ENCODE measurements at places on chromosomes 4 and X.

DNA sequence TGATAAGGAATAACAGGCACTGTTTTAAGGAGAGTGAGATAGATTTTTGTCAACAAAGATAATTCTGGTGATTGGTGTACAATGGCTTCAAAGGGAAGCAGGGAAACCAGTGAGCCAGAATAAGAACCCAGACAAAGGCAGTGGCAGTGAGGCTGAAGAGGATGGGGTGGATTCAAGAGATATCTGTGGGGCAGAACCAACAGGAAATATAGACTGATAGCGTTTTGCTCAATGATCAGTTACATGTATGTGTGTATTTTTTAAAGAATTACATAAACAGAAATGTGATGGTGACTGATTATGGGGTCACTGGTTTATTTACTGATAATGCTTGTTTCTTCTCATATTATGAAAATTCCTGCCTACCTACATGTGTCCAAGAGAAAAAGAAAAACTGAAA lies 66.4 kb downstream of the AMMECR1 start:
- no peak for DNase-seq

DNA sequence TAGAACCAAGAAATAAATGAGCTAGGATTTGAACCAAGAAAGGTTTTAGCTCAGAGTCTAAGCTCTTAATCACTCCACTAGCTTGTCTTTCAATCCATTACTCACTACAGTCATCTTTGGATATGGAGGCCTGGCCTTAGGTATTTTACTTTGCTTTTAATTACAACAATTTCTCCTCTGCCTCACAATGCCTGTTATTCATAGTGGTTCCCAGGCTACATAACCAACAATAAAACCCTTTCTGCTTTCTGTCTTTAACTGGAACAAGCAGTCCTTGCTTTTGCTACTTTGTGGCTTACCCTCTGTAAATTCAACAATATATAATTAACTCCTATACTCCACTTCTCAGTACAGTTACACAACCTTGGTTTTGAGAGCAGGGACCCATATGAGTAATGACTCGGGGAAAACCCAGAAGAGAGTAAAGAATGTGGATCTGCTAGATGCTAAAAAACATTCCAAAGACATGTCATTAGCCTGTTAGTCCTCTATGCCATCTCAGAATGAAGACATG lies 94.7 kb upstream of the NAP1L5 start:
- no peak for DNase-seq

DNA sequence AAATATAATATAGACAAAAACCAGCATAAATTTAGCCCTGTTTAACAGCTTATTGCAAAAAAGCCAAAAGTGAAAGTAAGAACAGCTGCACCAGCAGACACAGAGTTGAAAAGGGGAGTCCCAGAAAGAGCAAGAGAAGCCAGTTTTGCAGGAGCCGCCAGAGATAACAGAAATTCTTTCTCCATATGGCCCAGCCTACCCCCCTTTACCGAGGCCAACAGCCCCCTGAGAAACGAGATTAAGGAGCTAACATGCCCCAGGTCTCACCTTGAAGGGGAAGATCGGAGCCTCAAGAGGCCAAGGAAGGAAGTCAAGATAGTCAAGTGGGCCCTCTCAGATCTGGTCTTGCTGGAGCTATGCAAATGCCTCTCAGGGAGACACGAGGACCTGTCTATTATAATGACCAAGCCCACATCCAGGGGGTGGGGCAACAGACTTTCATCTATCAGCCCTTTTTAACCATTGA lies 4.8 kb downstream of the ACOX3 start:
- DNase-seq = no peak

DNA sequence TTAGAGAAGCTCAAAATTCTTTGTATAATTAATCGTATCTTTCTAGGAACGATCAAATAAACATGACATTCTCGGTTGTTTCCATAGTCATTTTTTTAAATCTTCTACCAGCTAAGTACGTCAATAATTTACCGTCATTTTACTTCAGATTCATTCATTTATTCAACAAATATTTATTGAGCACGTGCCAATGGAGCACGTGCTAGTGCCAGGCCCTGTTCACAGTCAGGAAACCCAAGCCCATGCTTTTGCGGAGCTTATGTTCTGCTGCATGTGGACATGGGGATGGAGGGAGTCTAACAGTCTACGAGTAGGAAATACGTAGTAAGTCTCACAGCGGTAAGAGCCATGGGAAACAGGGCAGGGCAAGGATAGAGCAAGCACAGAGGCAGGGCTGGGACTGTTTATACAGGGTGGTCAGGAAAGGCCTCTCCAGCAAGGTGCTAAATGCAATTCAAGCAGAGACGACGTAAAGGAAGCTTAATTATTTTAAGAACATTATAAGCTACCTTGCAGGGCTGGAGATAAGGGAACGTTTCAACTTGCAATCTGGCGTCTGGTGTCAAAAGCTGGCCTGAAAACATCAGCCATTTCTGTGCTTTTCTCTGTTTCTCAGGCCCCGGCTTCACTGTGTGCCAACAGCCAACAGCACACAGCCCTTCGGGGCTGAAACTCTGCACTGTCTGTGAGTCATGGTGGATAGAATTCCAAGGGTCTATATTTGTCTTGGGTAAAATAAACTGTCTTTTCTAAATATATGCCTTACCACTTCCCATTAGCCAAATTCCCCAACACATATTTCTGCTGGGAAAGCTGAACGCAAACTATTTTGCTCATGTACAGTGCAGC lies 517.1 kb upstream of the ZFP42 start:
- no peak for DNase-seq

- DNase-seq = no peak
Measured at GRCh38 chrX:28802625-28803024, 215.4 kb downstream of the IL1RAPL1 start.

- no peak for DNase-seq
Measured at GRCh38 chrX:29530501-29530900, 684.9 kb upstream of the MAGEB2 start.

- no peak for DNase-seq
Measured at GRCh38 chrX:123993904-123994635, 32.6 kb downstream of the STAG2 start.

DNA sequence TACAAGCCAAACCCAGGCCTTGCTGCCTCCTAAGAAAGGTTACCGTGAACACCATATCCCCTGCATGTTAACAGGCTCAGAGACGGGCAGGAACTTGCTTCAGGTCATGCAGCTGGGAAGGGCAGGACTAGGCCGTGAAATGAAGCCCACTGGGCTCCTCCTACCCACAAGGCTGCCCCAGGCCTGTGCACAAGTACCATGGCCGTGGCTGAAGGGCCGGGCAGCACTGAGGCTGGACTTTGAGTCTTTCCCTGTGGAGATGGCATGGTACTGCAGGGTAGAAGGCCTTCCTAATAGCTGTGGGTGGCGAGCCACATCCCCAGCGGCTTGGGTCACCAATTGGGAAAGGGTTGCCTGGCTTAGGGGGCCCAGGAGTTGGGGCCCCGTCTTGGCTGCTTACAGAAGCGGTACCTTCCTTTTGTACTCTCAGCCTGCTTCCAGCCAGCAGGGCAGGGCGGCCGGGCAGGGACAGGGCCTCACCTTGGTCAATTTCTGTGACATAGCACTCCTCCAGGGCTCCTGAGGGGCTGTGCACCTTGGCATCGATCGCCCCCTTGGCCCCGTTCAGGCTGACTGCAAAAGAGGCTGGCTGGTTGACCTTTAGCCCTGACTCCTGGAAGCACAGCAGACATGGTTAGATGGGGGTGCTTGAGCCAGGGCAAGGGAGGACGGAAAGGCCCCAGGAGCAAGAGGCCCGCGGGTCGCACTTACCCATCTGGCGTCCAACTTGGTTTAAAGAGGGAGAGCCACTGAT lies 23.8 kb downstream of the FLNA start:
- no peak for DNase-seq

DNA sequence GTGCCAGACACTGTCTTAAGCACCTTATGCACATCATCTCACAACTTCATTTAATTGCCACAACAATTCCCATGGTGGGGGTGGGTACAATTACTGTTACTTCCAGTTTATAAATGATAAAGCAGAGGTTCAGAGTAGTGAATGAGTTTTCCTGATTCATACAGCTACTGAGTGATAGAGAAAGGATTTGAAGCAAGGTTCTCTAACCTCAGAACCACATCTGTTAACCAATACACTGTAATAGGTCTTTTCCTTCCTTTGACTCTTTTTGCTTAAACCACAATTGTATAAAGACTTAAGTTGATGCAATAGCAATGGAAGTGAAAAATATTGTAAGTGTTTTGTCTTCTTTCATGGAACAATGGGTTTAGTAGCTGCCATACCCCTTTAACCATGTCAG lies 43.5 kb upstream of the PAK3 start:
- DNase-seq = no peak

DNA sequence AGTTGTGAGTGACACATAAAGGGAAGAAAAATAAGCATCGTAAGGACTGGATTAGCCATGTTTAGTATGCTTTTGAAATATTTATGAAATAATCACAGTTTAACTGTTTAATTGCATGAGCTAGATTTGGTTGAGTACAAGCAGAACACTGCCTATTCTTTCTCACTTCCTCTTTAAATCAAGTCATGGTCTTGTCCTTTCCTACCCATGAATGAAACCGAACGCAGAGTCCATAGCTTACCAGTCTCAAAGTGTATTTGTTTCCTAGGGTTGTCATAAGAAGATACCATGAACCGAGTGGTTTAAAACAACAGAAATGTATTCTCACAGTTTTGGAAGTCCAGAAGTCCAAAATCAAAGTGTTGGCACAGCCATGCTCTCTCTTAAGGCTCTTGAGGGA lies 684.0 kb upstream of the MAGEB2 start:
- no peak for DNase-seq

- DNase-seq = no peak
Measured at GRCh38 chr4:11178433-11178832, 250.3 kb downstream of the HS3ST1 start.

DNA sequence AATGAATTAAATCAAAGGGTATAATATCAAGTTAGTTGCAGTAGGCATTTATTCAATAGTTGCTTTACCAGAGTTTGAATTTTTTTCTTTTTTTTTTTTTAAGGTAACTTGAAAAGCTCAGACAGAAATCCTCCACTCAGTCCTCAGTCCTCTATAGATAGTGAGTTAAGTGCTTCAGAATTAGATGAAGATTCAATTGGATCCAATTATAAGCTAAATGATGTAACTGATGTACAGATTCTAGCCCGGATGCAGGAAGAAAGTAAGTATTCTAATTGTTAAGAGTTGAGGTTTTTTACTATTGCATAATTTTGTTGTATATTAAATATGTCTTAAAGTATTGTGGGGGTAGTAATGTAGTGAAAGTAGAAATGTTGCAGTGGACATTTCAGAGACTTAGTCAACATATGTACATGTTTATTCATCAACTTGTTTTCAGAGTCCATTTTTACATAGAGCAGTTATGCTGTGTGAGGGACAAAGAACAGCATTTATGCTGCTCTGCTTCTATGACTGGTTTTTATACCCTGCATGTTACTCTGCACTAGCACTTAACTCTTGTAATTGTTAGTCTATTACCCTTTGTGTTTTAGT lies 38.4 kb downstream of the SLAIN2 start:
- no peak for DNase-seq

- DNase-seq = no peak
Measured at GRCh38 chr4:39068907-39069306, 6.9 kb downstream of the KLHL5 start.

- no peak for DNase-seq
Measured at GRCh38 chr4:91058345-91058744, 931.2 kb downstream of the CCSER1 start.

- no peak for DNase-seq
Measured at GRCh38 chr4:40458683-40459082, 123.5 kb downstream of the CHRNA9 start.

DNA sequence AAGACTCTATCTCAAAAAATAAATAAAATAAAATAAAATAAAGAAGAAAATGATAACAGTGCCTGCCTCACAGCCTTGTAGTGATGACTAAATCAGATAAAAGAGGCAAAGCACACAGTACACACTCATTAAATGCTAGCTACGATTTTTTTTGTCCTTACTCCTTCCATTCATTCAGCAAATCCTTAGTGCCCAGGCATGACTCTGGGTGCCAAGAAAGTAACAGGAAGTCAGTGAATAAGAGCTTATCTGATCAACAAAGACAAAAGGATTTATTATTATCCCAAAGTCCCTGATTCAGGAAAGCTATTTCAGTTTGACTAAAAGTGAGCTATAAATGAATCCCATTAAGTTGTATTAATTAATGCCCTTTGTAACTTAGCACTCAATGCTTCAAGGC lies 92.7 kb downstream of the SH3KBP1 start:
- no peak for DNase-seq

- DNase-seq = no peak
Measured at GRCh38 chr4:8547912-8548730, 32.1 kb upstream of the GPR78 start.

- no peak for DNase-seq
Measured at GRCh38 chr4:106615410-106615945, 246.9 kb upstream of the GIMD1 start.

DNA sequence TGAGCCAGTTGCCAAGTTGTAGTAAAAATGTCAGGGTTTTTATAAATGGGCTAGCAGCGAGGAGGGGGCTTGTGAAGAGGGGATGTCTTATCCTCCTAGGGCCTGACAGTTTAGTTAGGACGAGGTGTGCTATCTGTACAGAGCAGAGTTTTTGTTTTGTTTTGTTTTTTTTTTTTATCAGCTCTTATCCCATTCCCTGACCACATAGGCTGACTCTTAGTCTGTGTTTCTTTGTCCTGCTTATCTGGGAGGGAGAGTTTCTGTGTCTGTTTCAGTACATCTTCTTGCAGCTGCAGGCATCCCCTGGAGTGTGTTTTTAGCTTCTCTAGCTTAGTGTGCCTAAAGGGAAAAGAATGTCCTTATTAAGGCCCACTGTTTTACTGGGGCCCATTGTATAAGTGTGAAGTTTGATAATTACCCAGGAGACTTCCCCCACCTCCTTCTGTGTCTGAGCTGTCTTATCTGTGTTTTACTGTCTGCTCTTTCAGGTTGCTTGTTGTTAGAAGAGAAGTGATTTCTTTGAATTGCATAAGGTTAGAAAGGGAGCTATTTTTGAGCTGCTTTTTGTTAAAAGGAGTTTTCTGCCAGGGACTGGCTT lies 32.0 kb downstream of the PAGE2 start:
- no peak for DNase-seq

- no peak for DNase-seq
Measured at GRCh38 chr4:156931267-156931666, 40.3 kb downstream of the PDGFC start.

GRCh38 chr4:169593050-169593560 lies 19.3 kb downstream of the NEK1 start:
- DNase-seq = no peak

GRCh38 chrX:11756354-11757318 lies 1.4 kb upstream of the MSL3 start:
- no peak for DNase-seq

- DNase-seq = no peak
Measured at GRCh38 chr4:104750008-104750407, 255.3 kb upstream of the CXXC4 start.

GRCh38 chrX:120549483-120550452 lies 11.0 kb downstream of the CUL4B start:
- DNase-seq = no peak

DNA sequence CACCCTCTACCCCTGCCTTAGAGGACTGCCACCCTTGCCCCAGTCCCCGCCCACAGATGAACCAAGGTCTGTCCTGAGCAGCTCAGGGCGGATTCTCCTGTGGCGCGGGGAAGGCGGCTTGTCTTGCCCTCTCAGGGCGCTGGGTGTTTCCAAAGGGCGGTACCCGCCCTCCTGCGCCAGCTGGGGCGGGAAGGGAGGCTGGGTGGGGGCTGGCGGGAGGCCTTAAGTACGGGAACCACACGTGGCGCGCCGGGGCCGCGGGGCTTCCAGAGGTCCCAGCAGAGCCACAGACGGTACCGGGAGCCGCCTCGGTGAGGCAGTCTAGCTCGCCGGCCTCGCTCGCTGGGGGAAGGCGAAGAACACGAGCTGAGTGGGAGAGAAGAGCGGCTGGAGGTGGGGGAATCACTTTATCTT lies 361.1 kb downstream of the MID1IP1 start:
- DNase-seq = peak; percentile 36

GRCh38 chrX:10513974-10514373 lies 106.4 kb downstream of the MID1 start:
- DNase-seq = no peak

Measured in activated T-cell treated with anti-CD3 and anti-CD28 coated beads for 24 hours (primary cell).